Kidney glomerular epithelial cell (primary cell): ENCODE measurements at places on chromosomes 16 and 17.

DNA sequence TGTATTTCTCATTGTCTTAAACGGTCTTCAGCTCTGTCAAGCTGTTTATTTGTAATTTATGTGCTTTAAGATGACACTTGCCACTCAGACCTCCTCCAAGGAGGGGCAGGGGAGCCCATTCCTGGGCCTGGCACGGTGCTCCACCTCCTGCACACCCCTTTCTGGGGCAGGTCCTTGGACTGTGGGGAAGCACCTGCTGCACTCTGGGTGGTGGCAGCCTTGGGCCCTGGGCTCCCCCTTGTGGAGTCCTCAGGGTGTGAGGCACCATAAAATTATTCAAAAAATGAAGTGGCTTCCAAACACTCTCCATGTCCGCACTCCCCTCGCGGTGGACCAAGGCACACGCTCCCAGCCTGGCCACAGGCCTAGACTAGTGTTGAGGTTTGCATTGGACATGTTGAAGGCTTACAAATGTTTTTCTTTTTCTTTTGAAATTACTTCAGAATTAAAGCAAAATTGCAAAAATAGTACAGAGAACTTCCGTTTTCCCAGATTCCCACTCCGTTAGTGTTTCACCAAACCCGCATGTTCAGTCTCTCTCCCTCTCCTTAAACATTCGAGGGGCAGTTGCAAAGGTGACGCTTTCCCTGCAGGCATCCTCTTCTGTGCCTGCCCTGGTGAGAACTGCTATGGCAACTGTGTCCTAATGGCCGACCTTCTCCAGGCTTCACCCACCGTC lies 32.4 kb downstream of the FOXK2 start:
- peak; percentile 53 for DNase-seq

DNA sequence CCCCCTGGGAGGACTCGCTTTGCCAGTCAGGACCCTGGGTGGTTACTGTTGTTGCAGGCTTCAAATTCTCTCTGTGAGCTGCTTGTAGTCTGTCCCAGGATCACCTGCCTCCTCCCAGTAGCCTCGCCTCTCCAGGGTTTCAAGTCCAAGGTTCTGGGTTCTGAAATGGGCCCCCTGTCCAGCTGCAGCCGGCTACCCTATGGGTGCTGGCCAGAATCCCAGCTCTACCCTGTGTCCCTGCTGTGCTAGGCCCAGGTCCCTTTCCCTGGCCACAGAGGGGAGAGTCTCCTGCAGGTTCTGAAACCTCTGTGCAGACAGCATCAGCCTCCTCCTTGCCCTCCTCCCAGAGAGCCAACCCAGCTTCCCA lies 21.4 kb downstream of the UNC13D start:
- no peak for DNase-seq

DNA sequence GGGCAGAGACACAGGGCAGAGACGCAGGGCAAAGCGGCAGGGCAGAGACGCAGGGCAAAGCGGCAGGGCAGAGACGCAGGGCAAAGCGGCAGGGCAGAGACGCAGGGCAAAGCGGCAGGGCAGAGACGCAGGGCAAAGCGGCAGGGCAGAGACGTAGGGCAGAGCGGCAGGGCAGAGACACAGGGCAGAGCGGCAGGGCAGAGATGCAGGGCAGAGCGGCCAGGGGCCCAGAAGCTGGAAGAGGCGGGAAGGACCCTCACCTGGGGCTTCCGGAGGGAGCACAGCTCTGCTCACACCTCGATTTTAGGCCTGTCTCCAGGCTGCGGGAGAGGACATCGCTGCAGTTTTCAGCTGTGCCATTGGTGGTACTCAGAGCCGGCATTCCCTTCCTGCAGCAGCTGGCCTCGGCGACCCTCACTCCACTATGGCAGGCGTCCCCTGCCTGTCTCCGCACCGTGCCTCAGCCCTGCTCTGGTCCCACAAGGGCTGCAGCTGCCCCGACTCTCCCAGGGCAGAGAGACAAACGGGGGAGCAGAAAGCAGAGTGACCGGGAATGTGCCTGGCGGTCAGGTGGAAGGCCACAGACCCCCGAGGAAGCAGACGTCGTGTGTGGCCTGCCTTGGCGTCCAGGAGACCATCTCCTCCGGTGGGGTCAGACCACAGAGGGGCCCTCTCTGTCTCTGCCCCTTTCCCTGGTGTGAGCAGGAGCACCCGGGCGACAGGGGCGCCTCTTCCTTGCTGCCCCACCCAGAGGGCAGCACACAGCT lies 29.9 kb downstream of the SOX8 start:
- DNase-seq = no peak

DNA sequence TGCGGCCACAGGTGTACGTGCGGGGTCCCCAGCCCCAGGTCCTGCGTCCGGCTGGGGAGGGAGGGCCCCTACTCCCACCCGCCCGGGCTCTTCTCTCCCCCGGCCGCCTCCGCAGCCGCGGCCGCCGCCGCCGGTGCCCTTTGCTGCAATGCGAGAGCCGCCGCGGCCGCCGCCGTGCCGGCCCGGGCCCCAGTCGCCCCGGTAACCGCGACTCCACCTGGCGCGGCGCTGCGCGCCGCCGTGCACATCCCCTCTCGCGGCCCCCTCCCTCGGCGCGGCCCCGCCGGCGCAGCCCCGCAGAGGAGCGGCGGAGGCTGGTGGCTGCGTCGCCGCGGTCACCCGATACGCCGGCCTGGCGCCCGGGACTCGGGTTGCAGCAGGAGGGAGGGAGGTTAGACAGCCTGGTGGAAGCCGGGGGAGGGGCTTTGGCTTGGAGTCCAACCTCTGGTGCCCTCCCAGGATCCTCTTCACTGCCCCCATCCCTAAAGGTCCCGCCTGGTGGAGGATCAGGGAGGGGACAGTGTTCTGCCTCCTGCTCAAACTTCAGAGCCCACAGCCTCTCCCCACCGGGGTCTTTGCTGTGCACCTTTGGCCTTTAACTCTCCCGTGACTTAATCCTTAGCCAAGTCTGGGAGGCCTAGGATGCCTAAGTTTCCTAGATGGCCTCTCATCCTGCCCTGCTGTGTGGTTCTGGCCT lies 32.9 kb downstream of the SRCIN1 start:
- DNase-seq = no peak

DNA sequence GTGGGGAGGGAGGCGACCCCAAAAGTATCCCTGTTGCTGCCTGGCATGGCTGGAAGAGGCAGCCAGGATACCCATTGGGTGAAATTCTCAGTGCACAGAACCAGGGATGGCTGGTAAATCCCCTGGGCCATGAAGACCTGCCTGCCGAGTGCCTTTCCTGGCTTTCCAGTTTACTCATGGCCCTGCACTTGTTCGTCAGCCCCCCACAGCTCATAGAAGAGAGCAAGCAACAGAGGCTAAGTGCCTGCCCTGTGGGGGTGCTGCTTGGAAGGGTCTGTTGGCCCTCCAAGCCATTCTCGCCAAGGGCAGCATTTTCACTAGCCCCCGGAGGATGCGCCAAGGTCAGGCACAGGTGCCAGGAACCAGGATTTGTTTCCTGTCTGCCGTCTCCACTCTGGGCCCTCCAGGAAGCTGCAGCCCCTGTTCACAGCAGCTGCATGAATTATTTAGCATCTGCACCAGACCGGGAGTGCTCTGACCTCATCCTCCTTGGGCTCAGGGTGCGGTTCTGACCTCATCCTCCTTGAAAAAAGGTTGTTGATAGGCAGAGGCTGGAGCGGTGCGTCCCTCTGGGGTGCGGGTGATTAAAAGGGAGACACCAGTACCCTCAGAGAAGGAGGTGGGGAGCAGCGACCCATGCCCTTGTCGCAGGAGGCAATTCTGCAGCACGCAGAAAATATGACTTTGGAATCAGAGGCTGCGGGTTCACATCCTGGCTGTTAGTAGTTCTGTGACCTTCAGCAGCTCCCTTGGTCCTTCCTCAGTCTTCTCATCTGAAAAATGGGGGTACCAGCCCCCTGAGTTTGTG lies 14.2 kb upstream of the CD300A start:
- DNase-seq = no peak

GRCh38 chr16:49128740-49129139 lies 152.9 kb downstream of the CBLN1 start:
- DNase-seq = no peak

GRCh38 chr16:12197812-12198211 lies 221.3 kb downstream of the SNX29 start:
- no peak for DNase-seq

DNA sequence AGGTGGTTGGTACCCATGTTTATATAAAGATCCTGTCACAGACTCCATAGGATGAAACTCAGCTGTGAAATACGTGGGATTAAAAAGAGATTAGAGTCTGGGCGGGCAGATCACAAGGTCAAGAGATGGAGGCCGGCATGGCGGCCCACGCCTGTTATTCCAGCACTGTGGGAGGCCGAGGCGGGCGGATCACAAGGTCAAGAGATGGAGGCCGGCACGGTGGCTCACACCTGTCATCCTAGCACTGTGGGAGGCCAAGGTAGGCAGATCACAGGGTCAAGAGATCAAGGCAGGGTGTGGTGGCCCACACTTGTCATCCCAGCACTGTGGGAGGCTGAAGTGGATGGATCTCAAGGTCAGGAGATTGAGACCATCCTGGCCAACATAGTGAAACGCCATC lies 3.9 kb downstream of the ANAPC11 start:
- DNase-seq = no peak

DNA sequence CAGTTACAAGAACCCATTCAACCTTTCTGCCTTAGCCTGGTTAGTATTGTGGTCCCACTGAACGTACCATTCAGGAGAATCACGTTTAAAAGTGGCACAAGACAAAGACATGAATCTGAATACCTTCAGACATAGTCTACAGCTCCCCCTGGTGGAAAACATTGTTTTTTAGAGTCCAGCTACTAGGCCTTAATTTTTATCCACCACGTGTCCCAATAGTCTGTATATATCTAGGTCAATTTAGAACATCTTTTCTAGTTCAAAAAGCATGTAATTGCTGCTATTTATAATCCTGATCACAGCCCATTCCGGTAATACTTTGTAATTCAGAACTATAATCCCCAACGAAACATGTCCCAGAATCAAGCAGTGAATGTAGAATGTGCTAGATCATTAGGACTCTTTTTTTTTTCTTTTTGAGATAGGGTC lies 13.7 kb upstream of the GUCY2D start:
- peak; percentile 79 for DNase-seq

- DNase-seq = no peak
Observed at GRCh38 chr17:7403043-7403726, 712 bp downstream of the TMEM256 start.

DNA sequence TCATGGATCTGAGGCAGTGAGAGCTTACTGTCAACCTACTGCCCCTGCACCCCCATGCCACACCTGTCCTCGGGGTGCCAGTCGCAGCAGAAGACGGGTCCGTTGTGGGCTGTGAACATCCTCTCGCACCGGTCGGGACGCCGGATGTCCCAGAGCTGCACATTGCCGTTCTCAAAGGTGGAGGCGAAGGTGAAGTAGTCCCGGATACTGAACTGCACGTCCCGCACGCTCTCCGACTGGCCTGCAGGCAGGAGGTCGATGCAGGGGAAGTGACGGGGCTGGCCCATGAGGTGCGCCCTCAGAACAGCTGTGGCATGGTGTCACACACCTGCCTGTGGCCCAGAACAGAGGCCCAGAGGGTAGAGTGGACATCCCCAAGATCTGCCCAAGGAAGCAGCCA lies 2.7 kb downstream of the WDR24 start:
- no peak for DNase-seq

DNA sequence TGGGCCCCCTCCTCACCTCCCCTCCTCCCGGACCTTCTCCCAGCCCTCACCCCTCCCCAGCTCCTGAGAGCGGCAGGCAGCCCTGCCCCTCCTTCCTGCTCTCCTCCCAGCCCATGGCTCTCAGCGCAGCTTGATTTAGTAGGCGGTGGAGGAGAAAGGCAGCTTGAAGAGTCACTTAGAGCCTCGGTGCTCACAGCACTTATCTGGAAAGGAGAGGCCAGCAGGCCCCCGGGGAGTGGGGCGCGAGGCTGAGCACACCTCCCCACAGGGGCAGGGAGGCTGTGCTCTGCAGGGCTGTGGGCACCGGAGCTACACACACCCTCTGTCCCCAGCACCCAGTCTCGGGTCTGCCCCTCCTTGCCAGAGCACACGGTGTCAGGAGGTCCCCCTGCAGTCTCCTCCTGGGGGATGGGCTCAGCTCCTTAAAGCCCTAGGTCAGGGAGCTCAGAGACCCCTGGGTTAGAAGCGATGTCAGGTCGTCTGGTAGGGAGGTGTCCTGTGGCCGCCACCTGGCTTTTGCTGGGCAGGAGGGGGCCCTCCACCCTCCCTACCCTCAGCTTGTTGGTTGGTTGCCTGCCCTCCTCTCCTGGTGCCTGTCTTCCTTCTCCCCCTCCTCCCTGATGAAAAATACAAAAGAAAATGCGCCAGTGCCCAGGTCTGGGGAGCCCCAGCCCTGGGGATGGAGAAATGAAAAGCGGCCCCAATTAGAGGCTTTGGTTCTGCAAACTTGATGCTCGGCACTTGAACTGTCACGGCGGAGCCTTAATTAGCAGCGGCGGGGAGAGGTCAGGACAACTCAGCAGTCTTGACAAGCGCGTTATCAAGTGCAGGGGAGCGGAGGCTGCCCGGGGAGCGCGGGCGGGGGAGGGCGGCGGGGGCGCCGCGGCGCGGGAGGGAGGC lies 151.1 kb upstream of the GSE1 start:
- DNase-seq = peak; percentile 7

- DNase-seq = no peak
Observed at GRCh38 chr17:75614006-75614405, 19.2 kb upstream of the SMIM5 start.

GRCh38 chr17:80122026-80122575 lies 20.7 kb downstream of the GAA start:
- DNase-seq = no peak

DNA sequence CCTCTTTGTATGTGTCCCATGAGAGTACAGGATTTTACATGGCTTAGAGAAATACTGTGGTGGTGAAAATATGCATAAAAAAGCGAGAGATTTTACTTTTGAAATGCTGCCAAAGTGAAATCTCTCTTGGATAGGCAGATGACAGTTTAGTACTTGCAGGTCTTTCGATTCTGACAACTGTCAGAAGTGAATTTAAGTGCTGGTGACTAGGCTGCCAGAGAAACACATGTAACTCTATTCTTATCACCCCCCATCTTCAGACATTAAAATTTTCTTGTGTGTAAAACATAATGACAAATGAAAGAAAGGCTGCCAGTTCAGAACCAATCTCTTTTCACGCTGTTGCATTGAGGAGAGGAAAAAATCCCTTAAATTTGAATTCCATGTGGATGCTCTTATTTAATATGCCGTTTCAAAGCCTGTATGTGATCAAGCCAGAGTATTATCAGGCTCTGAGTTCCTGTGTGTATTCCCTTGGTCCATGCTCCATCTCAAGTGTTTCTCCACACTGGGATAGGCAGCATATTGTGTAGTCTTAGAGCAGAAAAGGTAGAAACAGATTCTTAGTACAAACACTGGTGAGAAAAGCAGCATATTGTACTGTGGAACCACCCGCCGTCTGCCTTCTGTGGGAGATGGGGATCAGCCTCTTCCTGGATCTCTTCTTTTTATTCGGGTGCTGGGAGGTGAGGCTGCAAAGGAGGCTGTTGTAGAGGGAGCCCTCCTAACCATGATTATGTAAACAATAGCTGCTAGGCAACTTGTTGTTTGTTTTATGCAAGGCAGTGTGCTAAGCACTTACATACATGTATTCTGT lies 291.3 kb downstream of the WWOX start:
- no peak for DNase-seq

GRCh38 chr17:51423421-51424160 lies 163.2 kb downstream of the UTP18 start:
- no peak for DNase-seq

GRCh38 chr17:69363488-69364210 lies 36.7 kb upstream of the ABCA5 start:
- no peak for DNase-seq
